NCI-H2107 (cell line): ENCODE measurements at places on chromosomes 1 and 21.

DNA sequence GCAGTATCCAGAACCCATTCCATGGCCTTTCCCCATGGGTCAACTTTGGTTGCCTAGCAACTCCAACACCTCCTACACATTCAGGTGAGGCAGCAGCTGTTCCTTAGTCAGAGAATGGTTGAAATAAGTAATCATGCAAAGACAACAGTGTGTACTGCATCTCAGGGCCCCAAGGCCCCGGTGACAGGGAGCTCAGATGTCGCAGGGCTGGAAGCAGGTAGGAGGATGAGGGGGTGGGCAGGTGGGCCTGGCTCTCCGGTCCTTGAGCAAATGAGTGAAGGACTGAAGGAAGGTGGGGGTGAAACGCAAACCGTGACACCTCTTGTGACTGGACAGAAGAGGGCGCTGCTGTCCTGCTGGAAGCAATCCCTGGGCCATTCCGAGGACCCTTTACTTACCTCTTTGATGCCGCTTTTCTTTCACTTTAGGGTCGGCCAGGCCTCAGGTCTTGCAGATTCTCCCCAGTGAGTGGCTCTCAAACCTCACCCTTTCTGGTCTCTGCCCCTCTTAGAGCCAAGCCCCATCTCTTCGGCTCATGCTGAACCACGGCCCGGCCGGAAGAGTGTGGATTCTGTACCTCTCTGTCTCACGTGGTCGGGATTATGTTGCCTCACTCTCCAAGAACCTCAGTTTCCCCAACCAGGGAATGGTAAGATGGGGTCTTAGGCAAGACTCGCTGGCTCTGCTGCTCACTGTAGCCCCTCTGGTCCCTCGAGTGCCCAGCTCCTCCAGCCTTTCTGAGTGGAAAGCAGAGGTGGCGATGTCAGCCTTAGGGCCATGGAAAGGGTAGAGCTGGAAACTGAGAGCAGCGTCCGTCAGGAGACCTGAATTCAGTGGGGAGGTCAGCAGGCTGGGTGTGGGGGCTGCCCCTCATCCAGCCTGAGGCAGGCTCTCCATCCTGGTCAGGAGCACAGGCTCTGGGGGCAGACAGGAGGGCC, 5.6 kb upstream of the KCNA10 start:
- peak; percentile 67 for DNase-seq

DNA sequence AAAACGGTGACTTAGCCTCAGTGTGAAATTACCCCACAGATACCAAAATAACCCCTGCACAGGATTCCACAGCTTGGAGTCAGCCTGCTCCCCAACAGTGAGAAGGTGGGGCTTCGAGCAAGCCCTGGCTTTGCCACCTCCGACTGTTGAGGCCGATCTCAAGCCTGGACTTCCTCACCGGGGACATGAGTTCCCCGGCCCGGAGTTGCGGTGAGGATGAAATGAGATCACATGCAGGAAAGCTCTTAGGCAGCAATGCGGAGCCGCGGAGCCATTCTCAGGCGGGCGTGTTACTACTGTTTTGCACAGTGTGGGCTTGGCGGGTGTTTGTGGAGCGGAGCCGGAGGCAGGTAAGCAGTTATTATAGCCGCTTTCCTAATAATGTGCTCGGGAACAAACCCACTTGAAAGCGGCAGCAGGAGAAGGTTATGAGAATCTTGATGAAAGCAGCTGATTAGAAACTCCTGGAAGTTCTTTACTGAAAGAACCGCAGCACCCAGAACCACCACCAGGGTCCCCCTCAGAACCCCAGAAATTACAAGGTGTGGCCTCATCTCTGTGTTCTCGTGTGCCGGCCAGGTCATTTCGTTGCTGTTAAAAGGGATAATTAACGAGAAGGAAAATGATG, 3.9 kb upstream of the CLSTN1 start:
- DNase-seq = no peak

DNA sequence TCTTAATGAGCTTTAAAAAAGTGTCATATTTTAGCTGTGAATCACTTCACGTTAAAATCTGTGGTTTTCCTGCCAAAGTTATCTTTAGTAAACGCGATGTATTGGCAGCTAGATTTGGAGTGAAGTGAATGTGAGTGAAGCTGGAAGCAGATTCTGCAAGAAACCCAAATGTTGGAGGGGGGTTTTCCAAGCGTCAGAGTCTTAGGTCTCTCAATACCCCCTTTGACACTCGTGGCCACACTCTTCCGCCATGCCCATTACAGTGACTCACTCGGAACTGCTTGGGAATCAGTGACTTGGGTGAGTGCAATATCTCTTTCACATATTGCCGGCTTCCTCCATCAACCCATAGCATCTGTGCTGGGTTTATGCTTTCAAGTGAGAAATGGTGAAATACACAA, 17.5 kb downstream of the B3GALT5 start:
- DNase-seq = no peak

- DNase-seq = no peak
These were observed 204.1 kb downstream of the COL24A1 start for GRCh38 chr1:85952460-85952859.

DNA sequence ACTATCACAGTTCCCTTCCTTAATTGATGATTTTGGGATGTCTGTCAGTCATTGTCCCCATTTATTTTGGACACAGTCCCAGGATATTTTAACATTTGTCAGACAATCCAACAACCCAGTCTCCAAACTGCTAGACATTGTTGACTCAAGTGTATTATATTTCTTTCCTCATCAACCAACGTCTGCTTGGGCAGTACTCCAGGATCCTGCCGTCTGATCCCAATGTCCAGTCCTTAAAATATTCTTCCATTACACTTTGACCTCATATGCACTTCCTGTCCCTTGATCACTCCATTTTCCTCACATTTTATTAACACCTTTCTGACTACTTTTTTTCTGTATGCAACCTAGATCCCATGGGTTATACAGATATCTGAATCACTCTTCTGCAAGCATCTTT, 39.8 kb upstream of the KIAA0040 start:
- DNase-seq = no peak

DNA sequence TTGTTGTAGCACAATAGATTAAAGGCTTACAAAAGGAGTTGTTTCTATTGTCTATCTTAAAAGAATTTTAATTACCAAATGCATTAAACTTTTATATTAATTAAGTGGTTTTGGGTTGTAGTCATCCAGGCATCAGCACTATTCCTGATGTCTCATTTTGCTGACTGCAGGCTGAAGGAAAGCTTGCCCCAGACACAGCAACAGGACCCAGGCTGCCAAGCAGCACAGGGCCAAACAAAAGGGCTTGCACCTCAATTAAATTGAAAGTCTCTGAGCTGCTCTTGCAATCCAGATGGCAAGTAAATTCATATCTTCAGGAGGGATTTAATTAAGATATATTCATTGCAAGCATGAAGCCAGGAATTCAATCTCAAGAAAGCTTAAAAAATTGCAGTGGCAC, 80.7 kb upstream of the CHODL start:
- DNase-seq = no peak

DNA sequence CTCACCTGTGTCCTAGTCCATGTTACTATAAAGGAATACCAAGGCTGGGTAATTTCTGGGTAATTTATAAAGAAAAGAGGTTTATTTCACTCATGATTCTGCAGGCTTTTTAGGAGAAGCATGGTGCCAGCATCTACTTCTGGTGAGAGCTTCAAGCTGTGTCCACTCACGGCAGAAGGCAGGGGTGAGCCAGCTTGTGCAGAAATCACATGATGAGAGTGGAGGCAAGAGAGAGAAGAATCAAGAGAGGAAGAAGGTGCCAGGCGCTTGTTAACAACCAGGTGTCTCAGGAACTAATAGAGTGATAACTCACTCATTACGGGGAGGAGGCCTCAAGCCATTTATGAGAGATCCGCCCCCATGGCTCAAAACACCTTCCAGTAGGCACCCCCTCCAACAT, 67.5 kb upstream of the CD34 start:
- no peak for DNase-seq

- no peak for DNase-seq
These were observed 45.6 kb upstream of the ZBTB18 start for GRCh38 chr1:244005455-244005854.

DNA sequence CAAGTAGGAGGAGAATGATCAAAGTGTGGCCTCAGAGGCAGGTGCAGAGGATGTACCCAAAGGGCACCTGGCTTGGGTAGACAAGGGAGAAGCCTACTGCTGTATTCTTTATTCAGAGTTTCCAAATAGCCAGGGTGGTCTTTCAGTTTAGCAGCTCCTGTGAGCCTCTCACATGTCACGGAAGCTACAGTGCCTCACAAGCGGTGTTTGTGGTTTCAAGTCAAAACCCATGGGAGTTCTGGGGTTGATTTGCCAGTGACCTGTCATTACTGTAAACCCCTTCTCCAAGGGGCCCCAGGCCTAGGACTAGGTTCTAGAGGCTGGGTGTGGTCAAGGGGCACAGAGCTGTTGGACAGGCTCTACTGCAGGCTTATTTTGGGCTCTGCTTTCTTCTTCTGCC, 10.2 kb upstream of the IL10 start:
- DNase-seq = no peak

- DNase-seq = no peak
These were observed 8.1 kb upstream of the SLC25A34 start for GRCh38 chr1:15727866-15728534.

DNA sequence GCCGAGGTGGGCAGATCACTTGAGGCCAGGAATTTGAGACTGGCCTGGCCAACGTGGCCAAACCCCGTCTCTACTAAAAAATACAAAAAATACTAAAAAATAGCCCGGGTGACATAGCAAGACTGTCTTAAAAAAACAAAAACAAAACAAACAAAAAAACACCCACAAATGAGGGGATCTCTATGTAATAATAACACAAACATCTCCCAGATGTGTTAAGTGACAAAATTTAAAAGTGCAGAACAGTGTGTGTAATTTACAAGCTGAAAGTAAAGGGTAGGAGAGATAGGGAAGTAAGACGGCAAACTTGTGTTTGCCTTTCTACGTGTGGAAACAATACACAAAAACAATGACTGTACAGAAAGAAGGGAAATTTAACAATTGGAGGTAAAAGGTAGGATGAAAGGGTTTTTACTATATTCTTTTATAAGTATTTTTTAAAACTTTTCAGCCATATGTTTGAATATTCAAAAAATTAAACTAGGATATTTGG, 36.3 kb downstream of the ARID4B start:
- DNase-seq = no peak

- no peak for DNase-seq
These were observed 55.8 kb downstream of the SSBP3 start for GRCh38 chr1:54350360-54350759.

DNA sequence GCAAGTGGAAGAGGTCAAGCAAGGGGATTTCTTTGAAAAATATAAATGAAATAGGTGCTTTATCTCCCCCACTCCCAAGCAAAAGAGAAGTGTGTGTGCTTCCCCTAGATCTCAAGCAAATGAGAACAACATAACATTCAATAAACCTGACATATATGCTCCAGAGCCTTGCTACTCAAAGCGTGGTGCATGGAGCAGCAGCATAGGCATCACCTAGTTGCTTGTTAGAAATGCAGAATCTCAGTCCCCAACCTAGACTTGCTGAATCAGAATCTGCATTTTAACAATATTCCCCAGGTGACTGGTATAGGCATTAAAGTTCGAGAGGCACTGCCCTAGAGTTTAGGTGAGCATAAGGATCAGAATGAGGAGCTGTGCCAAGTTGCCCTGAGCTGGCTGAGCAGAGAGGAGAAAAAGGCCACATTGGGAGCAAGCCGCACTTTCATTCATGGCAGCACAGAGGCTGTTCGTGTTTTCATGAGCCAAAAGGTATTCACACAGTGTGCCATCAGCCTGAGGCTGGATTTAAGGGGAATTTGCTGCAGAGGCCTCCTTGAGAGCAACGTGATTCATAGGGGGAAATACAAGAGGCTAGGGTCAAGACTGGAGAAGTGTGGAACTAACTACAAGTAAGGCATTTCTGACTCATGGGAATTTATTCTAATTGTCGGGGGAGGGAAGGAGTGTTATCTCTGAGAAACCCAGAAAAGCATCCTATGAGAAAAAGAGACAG, 14.3 kb upstream of the LPAR3 start:
- DNase-seq = no peak

DNA sequence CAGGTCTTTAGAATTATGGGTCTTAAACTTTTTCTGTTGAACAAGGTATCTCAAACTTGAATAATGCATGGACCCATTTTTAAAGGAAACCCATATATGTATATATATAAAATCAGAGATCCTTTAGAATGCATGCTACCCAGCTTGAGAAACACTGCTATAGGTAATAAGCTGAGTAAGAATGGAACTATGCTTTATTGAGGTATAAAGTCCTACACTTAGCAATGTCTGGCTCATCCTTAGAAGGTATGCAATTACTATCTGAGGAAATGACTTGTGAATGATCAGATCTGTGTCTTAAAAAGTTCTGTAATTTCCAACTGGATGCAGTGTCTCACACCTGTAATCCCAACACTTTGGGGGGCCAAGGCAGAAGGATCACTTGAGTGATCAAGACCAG, 11.2 kb downstream of the TRAF3IP3 start:
- no peak for DNase-seq

DNA sequence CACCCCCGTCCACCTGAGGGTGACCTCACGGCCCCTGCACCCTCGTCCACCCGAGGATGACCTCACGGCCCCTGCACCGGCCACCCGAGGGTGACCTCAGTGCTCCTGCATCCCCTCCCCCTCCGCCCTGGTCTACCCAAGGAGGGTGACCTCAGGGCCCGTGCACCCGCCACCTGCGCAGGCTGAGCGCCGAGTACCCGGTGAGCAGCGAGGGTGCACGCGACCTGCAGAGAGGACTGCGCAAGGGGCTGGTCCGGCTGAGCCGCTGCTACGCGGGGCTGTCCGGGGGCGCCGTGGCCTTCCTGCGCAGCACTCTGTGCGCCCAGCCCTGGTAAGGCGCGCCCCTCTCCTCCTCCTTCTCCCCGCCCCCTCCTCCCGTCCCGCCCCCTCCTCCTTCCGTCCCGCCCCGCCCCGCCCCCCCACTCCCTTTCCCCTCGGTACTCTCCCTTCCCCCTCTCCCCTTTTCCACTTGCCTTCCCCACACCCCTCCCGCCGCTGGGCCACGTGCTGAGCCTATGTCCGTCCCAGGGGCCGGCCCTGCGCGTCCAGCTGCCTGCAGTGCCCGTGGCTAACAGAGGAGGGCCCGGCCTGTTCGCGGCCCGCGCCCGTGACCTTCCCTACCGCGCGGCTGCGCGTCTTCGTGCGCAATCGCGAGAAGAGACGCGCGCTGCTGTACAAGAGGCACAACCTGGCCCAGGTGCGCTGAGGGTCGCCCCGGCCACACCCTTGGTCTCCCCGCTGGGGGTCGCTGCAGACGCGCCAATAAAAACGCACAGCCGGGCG, 28.4 kb downstream of the TRIM11 start:
- peak; percentile 38 for DNase-seq

DNA sequence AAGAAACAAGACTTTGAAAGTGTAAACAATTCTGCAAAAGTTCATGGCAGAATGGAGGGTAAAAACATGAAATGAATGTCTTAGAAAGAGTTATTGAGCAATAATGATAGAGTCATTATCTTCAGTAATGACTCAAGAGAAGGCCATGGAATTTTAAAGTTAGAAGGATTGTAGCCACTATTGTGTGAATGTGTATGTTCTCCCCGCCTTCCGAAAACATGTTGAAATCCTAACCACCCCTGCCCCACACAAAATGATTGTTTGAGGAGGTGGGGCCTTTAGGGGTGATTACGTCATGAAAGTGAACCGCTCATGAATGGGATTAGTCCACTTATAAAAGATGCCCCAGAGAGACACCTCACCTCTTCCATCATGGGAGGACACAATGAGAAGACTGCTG, 93.8 kb upstream of the CCDC190 start:
- no peak for DNase-seq
